Astrocyte of the spinal cord (primary cell): ENCODE measurements at places on chromosomes 16 and 17.

- DNase-seq: no peak
Observed at GRCh38 chr17:77602883-77603640, 355.4 kb upstream of the TNRC6C start.

GRCh38 chr16:67719778-67720144, 645 bp upstream of the GFOD2 start:
- DNase-seq: peak; percentile 39

DNA sequence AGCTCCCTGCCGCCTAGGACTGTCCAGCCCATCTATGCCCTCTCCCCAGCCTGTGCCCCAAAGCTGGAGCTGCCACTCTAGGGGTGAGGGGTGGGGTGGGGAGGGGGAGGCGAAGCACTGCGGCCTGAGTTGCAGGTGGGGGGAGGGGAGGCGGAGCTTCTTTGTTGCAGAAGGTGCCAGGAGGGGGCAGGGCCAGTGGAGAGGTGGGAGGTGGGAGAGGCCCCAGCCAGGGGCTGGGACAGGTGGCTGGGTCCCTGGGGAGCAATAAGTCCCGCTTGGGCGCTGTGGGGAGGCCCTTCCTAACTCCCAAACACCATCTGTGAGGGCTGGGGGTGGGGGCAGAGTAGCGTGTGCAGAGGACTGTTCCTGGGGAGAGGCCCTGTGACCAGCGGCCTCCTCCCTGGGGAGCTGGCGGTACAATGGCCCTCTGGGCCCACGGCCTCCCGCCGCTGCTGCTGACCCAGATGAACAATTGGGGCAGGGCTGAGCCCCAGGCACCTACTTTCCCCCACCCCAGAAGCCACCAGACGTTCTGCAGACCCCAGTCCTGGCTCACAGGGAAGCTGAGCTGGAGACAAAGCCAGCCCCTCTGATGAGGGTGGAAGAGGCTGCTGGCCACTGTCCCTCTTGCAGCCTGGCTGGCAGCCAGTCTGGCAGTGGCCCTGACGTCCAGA, 2.2 kb upstream of the NTN3 start:
- no peak for DNase-seq

- peak; percentile 50 for DNase-seq
Observed at GRCh38 chr17:19482576-19482975, 51.1 kb upstream of the SLC47A1 start.

- DNase-seq: no peak
Observed at GRCh38 chr16:71666928-71667707, 41.1 kb downstream of the MARVELD3 start.

- no peak for DNase-seq
Observed at GRCh38 chr16:65154321-65154720, 32.5 kb upstream of the CDH11 start.

DNA sequence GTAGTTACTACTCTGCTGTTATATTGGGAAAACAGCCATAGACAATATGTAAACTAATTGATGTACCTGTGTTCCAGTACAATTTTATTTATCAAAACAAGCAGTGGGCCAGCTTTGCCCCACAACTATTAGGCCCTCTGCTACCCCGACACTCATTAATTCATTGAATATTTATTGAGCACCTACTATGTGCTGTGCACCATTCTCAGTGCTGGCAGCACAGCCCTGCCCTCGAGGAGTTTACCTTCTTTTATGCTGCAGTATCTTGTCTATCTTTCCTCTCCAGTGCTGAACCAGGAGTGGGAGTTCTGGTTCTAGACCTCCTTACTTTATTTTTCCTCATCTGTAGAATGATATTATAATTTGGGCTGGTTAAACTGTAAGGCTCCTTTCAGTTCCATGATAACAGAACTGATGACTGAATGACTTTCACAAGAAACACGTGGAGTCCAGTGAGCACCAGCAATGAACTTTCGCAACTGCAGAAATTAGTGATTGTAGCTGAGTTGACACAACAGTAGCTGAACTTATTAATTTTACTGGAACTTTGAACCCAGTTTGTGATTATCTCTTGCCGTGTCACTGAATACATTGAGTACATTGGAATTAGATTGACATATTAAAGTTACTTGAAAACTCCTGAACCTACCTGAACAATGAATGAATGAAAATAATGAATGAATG, 2.4 kb downstream of the GOSR2 start:
- no peak for DNase-seq

- peak; percentile 95 for DNase-seq
Observed at GRCh38 chr16:53768593-53768992, 64.6 kb downstream of the FTO start.

DNA sequence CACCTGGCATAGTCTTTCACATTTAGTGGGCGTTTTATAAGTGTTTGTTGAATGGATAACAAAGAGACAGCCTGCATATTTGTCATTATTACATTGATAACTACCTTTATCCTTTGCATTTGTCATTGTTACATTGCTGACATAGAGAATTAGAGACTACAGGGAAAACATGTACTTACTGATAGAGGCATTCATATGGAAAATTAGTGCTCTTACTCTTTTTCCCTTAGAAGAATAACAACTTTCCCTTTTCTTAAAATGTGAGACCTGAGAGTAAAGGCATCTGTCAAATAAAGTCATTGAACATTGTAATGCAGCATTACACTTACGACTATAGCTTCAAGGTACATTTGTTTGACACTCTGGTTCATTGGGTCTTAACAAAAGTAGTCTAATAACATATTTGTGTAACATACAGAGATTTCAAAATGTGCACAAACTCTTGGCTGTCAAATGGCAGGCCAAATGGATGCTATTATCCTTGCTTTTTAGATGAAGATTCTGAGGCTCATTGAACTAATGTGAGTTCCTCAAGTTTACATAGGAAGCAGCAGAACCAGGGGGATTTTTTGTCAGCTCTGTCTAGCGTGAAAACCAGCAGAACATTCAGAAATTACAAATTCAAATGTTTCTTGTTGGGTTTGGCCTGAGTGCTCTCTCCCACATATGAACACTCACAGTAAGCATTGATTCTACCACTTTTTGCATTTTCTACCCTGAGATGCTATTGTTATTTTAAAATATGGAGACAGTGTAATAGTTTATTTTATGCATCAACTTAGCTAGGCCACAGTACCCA, 28.5 kb downstream of the SMIM36 start:
- no peak for DNase-seq

GRCh38 chr17:66637491-66637890, 197.4 kb upstream of the CACNG5 start:
- DNase-seq: no peak
